ENCODE measurements at places on chromosomes 6 and 20.

- DNase-seq, result no peak
Observed at GRCh38 chr20:24909861-24910260, 39.2 kb upstream of the CST7 start.

GRCh38 chr20:53963635-53964034 lies 106.8 kb downstream of the BCAS1 start:
- no peak for DNase-seq

DNA sequence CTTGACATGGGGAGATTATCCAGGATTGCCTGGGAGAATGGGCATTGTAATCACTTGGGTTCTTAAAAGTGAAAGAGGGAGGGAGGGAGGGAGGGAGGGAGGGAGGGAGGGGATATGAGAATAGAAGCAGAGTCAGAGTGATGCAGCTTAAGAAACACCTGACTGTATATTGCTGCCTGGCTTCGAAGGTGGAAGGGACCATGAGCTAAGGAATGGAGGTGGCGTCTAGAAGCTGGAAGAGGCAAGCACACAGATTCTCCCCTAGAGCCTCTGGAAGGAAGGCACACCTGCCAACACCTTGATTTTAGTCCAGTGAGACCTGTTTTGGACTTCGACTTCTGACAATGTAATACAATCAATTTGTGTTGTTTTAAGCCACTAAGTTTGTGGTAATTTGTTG lies 78.4 kb downstream of the PRL start:
- no peak for DNase-seq

DNA sequence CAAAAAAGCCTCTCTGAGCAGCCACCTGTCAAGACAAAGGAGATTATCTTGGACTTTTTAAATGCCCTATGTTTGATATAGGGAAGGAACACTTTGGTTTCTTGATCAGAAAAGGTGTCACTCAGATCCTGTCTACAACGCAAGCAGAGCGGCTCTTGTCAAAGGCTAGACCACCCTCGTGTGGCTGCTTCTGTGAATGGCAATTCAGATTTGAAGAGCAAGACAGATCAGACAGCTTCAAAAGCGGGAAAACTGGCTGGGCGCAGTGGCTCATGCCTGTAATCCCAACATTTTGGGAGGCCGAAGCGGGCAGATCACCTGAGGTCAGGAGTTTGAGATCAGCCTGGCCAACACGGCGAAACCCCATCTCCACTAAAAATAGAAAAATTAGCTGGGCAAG lies 10.1 kb upstream of the NXT1 start:
- peak; percentile 42 for DNase-seq

GRCh38 chr6:118589186-118589585 lies 41.1 kb downstream of the PLN start:
- DNase-seq, result no peak

- DNase-seq, result no peak
Observed at GRCh38 chr20:49567421-49568277, at the start of gene PTGIS. Gene PTGIS (minus strand): TSS chr20:49568137. CDS start chr20:49568116, 21 bp downstream.

- DNase-seq, result no peak
Observed at GRCh38 chr6:108872575-108872974, 24.4 kb downstream of the ARMC2 start.

GRCh38 chr6:132893772-132894490 lies 79.6 kb downstream of the RPS12 start:
- no peak for DNase-seq

GRCh38 chr20:6055981-6056569 lies 2.2 kb upstream of the LRRN4 start:
- DNase-seq, result no peak

DNA sequence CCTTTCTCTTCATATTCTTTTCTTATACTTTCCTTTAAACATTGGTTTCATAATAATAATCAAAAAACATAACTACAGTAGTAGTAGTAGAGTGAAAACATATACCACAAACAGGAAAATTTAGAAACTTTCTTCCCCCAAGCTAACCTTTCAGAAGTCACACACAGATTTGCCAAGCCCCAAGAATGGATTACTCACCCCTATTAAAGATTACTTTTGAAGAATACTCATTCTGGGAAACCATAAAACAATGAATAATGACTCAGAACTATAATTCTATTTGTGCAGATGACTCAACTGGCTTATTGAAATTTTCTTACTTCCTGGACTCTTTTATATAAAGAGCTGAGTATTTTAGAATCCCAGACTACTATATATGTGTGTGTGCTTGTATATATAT lies 119.4 kb upstream of the GJE1 start:
- peak; percentile 20 for DNase-seq

DNA sequence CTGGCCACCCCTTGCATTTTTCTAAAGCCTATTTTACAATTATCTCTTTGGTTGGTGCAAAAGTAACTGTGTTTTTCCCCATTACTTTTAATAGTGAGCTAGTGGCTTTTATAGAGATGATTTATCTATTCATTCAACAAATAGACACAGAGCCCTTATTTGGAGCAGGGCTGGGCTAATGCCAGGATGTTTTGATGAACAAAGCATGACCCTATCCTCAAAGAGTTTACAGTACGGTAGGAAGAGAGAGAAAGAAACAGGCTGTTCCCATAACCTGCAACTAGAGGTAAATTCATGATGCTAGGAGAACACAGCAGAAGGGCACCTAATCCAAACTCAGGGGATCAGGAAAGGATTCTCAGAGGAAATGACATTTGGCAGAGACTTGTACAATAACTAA lies 37.3 kb upstream of the UST start:
- no peak for DNase-seq

GRCh38 chr6:143940011-143940597 lies 68.0 kb downstream of the PLAGL1 start:
- DNase-seq, result no peak

DNA sequence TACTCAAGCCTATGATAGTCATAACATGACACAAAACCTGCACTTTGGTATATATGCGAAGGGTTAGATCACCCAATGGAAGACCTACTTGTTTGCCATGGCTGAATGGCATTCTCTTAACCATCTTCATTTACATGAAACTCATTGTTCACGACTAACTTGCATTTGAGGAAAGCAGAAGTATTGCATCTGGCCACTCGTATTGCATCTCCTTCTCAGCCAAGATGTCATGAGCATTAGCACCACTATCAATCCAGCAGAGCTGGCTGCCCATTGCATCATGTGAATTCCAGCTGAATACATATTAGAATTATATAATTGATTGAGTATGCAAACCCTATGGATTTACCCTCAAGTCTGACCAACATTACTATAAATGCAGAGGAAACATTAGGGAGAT lies 390.2 kb downstream of the LAMA2 start:
- DNase-seq, result no peak

GRCh38 chr20:20465252-20465651 lies 97.3 kb downstream of the INSM1 start:
- no peak for DNase-seq

DNA sequence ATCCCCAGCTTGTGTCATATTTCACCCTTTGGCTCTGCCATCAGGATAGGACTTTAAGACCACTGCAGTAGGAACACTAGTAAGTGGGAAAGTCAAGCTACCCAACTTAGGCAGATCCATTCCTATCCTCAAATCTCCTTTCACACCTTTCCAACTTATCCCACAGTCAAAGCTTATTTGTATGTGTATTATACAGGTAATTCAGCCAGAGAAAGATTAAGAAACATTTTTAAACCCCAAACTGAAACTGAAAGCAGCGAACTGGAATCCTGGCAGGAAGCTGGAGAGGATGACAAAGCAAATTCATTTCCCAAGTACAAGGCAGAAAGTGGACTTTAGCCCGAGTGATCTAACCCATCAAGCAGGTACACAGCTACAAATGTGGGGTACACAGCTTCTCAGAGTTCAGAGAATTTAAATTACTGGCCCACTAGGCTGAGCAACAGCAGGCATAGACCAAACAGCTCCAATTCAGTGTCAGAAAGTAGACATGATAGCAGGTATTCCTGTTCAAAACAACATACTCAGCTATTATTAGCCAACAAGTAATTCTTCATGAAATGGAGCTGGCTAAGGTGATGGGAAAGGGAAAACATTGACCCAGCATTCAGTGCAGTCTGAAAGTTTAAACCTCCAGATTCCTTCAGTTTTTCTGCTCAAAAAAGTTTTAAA lies 39.1 kb downstream of the ILRUN start:
- DNase-seq, result peak; percentile 48

DNA sequence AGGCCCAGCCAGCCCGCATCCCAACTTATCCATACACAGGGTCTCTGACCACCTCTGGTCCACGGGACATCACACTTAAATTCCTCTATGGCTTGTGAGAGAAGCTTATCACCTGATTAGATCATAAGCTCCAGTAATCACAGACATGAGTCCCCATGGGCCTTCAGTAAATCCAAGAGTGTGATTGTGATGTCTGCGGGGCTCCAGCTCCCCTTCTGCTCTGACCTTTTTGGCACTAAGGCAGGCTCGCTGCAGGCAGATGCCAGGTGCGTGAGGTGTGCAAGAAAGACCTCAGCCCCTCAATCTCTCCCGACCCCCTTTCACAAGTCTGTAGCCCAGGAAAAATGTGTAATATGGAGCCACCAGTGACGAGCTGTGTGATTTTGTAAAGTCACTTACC lies 127.6 kb upstream of the DUSP22 start:
- DNase-seq, result no peak

DNA sequence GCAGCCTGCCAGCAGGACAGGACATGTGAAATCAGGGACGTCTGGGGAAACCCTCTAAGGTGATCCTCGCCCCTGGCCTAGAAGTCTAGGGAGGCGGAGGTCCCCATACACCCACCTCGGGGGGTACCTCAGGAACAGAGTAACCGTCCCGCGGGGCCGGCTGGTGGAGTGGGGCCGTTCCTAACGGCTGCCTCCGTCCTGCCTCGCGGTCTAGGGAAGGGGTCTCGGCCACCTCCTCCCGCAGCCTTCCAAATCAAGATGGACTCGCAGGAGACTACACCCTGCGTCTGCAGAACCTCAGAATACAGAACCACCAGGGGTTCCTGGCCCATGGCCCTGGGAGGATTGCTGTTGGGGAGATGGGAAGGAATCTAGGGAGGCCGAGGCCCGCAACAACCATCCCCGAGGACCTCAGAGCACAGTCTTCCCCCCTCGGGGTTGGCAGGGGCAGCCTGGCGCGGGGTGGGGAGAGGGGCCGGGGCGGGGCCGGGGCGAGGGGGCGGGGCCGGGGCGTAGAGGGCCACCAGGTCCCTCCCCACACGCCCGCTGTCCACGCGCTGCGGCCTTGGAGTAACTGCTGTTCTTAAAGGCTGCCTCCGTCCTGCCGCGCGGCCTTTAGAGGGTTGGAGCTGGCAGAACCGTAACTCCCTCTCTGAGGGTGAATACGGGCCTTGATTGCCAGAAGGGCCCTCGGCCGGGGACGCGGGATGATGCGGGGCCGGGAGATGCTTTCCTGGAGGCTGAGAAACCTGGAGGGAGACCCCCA lies 89.0 kb upstream of the MLN start:
- no peak for DNase-seq

DNA sequence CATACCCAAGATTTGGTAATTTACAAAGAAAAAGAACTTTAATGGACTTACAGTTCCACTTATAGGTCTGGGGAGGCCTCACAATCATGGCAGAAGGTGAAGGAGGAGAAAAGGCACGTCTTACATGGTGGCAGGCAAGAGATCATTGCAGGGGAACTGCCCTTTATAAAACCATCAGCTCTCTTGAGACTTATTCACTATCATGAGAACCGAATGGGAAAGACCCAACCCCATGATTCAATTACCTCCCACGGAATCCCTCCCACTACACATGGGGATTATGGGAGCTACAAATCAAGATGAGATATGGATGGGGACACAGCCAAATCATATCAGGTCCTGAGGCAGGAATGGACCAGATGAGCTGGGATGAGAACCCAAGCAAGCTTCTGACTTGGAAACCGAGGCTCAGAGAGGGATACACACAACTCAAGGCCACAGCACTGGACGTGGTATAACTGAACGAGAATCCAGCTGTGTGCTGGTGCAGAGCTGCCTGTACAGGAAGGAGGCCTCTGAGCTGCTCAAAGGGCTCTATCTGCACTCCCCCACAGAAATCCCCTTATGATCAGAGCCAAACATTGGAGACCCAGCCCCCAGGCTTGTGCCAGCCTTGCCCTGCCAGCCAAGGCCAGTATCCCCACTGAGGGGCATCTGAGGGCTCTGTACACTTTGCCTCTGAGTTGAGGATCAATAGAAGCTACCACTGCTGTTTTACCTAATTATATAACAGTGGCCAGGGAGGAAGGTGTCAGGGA lies 137.8 kb downstream of the CEBPB start:
- DNase-seq, result no peak

- DNase-seq, result no peak
Observed at GRCh38 chr6:45652416-45652815, 274.7 kb upstream of the SUPT3H start.

DNA sequence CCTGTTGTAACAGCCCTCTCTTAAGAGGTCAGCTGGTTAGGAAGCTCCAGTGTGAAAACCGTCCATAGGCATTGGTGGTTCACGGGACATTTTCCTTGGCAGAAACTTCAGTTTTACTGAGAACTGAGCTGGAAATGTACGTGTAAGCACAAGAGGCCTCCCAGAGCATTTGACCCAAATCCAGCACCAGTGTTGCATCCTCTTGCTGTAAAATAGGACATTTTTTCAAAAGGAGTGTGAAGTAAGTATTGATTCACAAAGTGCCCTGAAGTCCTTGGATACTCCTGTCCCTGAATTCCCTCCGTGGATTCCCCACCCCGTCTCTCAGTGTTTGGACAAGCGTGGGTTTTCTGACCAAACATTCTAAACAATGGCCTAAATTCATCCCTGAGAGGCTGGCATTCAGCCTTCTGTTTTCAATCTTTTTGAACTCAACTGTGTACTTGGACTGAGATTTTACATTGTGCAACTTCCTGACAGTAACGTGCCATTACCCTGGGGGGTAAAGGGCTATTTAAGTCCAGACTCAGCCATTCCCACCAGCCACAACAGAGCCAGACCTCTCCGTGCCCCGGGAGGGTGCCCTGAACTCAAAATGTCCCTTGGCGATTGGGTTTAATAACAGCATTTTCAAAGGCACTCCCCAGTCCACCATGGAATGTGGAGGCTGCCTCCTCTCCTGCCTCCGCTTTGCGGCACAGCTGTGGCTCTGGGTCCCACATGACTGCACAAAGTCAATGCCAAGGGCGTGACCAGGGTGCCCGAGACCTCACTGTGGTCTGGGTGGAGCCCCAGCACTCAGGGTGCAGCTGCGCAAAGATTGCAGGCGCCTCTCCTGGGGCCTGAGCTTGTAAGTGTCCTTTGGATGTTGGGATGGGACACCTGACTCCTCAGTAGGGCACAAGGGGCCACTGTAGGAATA lies 92.7 kb upstream of the AFDN start:
- DNase-seq, result no peak

GRCh38 chr6:65091561-65091960 lies 615.5 kb downstream of the EYS start:
- no peak for DNase-seq

DNA sequence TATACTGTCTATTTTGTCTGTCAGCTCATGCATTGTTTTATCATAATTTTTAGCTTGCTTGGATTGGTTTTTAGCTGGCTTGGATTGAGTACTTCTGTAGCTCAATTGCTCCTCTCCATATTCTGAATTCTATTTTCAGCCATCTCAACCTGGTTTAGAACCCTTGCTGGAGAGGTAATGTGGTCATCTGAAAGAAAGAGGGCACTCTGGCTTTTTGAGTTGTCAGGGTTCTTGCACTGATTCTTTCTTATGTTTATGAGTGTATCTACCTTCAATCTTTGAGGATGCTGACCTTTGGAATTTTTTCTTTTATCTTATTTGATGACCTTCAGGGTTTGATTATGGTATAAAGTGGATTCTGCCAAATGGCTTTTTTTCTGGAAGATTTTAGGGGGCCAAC lies 632.7 kb upstream of the ID4 start:
- no peak for DNase-seq
